A549 treated with ZK216348 at 1 μM for 4 hours (cell line): ENCODE measurements at places on chromosomes 5 and 9. TPM values are rescaled to one million over a fixed set of nuclear protein-coding genes. Genes with fewer than 3 reads are reported as not detected.

Gene AGXT2
- total RNA-seq, result not detected in 5 replicates

Gene HTR4
- not detected in 5 replicates for total RNA-seq

Gene WDR31
- total RNA-seq, result 0.94 to 1.5 TPM (median 1.2 TPM) in 5 replicates

Gene NR5A1
- total RNA-seq, result 0.09 TPM in 1 of 5 replicates, not detected in the others

Gene PIP5KL1
- 0.75 to 2.7 TPM (median 2.0 TPM) in 5 replicates for total RNA-seq

Gene LHX3
- 0.09 to 0.14 TPM (median 0.12 TPM) in 4 of 5 replicates, not detected in the other for total RNA-seq
